HCEC 1CT (cell line): ENCODE measurements at places on chromosomes 3 and 15.
A peak's percentile ranks its signal among the peaks of the same experiment; 100 is the strongest.

- peak; percentile 76 for DNase-seq
Measured at GRCh38 chr15:90101969-90102890, at the start of gene IDH2. TSS of gene IDH2 (minus strand) at chr15:90102468. CDS start at chr15:90102390, 78 bp downstream.

GRCh38 chr15:33834892-33835743 lies 133.2 kb upstream of the CHRM5 start:
- DNase-seq: no peak

GRCh38 chr3:43644443-43644842 lies 22.6 kb upstream of the ANO10 start:
- DNase-seq: no peak

- DNase-seq: no peak
Measured at GRCh38 chr15:97977734-97978133, 17.2 kb downstream of the ARRDC4 start.

DNA sequence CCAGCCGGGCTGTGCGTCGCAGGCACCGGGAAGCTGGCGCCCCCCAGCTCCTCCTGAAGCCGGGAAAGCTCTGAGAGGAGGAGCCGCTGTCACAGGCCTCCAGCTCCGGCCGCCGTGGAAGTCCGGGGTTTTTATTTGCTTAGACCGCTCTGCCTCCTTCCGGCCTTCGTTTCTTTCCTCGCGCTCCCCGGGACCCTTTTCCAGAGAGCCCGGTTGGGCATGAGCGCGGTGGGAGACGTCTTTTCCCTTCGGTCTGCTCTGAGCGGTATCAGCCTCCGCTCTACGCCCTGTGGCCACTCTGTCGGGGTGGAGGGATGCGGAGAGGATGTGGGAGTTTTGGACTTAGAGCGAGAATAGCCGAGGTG lies 559 bp downstream of the SENP5 start:
- DNase-seq: peak; percentile 30

DNA sequence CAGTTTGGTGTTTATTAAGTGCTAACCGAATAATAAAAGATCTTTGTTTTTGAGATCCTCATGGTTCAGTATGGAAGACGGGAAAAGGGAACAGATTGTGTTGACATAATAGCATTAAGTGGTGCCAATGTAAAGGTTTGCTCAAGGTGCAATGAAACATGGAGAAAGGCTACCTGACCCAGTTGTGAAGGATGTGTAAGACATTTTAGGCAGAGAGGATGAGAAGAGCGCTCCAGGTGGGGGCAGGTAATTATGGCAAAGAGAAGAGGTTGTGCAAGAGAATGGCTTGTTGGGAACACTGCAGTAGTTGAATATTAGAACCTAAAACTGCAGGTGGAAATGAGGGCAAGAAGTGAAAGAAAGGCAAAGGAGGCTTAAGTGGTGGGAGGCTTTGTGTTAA lies 140.8 kb downstream of the DIPK2A start:
- no peak for DNase-seq

- DNase-seq: no peak
Measured at GRCh38 chr15:58232281-58233065, 94.3 kb downstream of the AQP9 start.

DNA sequence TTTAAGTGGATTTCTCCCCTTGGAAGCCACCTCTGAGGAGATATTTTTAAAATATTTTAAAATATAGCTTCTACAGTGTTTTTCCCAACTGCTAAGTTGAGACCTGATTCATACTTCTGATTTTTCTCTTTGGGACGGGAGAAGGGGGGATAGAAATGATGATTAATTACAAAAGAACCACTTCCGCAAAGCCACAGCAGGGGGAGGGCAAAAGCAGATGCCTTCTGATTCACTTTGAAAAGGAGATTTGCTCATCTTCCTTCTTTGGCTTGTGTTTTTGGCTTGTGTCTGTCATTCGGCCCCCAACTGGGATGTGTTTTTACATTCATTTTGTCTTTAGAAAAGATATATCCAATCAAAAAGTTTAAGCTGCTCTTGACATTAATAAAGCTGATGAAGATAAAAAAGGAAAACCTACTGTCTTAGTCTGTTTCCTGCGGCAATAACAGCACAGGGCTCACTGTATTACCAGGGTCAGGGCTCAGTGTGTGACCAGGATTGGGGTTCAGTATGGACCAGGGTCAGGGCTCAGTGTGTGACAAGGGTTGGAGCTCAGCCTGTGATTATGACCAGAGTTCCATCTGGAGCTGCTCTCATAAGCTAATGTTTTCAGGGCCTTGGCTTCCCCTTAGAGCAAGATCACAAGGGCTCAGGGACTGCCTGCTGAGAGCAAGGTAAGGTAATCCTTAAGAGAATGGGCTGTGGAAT lies 223.2 kb downstream of the MTHFS start:
- peak; percentile 87 for DNase-seq

- no peak for DNase-seq
Measured at GRCh38 chr3:142651711-142652110, 55.5 kb downstream of the PLS1 start.

DNA sequence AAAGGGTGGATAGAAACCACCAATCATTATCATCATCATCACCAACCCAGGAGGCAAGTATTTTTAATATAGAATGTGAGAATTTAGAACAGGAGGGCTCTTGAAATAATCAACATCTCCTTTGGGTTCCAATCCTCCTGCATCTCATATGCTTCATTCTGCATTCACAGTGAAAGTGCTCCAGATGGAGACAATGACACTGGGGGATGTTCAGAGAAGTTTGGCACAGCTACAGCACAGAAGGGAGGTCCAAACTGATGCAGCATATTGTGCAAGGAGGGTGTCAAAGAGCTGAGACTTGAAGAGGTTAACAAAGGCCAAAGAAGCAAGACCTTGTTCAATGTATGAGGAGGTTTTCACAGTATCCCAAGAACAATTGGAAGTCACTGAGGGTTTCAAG lies 767.1 kb downstream of the NTRK3 start:
- no peak for DNase-seq

- DNase-seq: no peak
Measured at GRCh38 chr15:41860049-41860828, 21.6 kb downstream of the PLA2G4B start.

DNA sequence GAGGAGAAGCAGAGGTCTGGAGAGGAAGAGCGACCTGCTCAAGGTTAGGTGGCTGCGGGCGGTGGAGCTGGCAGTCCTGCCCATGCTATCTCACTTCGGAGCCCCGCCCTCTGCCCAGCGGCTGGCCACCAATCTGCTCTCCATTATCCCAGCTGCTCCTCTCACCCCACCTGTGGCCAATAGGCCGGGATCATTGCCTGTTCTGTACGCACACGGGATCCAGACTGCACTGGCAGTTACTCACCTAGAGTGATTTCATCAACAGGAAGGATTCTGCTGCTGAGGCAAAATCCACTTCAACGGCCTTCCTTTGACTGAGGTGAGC lies 100.6 kb downstream of the TLE3 start:
- no peak for DNase-seq

DNA sequence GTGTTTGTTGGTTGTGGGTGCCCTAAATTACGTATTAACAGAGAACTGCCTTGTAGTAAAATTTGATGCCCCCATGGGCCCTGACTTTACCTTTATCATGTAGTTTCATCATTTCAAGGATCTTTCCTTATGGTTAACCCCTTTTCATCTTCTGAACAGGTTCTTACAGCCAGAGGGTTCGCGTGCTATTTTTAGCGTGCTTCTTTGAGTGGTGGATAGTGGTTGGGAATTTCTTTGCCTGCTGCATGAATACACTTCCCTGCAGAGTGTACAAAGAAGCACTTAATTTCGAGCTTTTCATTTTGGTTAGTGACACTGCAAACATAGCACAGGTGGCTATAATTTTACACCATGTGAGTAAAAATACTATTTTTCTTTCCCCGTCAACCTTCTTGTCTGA lies 231.8 kb downstream of the ROBO2 start:
- no peak for DNase-seq

DNA sequence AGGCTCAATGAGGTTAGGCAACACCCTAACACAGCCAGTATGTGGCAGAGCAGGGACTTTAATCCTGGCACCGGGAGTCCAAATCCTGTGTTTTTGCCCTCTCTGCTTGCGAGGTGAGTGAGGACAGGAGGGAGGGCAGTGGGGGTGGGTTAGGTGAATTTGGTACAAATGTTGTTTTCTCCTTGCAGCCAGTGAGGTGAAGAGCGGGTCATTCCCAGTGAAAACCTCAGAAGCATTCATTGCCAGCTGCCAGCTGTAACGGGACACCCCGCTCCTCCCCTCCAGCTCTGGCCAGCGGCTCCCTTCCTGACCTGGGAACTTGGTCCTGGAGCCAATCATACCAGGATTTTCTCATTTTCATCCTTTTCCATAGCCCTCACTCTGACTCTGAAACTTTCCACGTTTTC lies 45.7 kb upstream of the RAB6B start:
- peak; percentile 24 for DNase-seq

DNA sequence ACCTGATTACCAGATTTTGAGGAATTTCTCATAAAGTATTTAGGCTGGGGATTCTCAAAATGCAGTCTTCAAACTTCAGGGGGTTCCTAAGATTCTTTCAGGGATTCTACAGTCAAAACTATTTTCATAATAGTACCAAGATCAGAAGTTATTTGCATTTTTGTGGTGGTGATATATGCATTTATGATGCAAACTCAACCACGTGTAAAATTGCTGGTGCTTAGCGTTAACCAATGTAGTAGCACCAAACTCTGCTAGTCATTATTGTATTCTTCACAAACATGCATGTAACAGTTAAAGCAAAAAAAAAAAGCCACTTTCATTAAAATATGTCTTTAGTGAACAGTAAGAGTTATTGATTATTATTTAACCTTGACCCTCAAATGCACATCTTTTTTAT lies 274.9 kb upstream of the DNAJC19 start:
- DNase-seq: no peak

DNA sequence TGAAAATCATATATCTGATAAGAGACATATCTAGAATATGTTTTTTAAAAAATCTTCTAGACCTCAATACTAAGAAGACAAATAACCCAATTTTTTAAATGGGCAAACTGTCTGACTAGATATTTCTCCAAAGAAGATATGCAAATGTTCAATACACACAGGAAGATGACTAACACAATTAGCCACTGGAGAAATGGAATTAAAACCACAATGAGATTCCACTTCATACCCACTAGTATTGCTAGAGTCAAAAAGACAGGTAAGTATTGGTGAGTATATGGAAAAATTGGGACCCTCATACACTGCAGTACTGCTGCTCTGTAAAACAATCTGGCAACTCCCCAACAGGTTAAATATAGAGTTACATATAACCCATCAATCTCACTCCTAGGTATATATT lies 33.1 kb upstream of the TOPAZ1 start:
- no peak for DNase-seq

GRCh38 chr15:76073554-76073953 lies 13.8 kb downstream of the TMEM266 start:
- no peak for DNase-seq

DNA sequence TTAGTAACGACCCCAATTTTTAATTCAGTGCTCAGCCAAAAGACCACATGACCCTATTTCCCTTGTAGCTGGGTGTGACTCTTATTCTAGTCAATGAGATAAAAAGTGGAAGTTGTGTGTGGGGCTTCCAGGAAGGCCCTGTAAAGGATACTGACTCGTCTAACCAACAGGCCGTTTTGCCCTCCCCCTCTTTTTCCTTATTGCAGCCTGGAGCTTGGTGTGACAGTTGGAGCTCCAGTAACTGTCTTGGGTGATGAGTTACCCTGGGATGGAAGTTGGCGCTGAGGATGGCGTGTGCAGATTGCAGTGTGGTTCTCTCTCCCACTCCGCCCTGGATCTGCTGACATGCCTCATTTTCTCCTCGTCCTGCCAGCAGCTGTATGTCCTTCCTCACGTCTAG lies 209.3 kb upstream of the PROK2 start:
- no peak for DNase-seq

GRCh38 chr3:32913790-32914446 lies 37.5 kb upstream of the CCR4 start:
- DNase-seq: no peak

- no peak for DNase-seq
Measured at GRCh38 chr3:188255190-188255589, 101.2 kb downstream of the LPP start.

DNA sequence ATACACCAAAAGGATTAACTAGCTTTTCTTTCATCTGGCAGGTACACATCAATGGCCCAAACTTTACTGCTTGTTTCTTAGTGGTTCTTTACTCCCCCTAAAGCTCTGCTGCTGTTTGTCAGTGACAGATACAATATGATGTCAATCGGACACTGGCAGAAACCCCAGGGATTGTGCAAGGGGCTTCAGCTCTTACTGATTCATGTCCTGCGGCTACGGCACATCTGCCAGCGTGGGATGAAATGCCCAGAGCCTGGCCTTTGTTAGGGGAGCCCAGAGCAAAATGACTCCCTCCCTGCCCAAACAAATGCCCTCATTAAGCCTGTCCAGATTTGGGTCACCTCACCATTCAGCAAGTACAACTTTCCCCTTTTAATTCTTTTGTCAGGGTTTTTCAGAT lies 28.3 kb downstream of the SRP14 start:
- peak; percentile 68 for DNase-seq

DNA sequence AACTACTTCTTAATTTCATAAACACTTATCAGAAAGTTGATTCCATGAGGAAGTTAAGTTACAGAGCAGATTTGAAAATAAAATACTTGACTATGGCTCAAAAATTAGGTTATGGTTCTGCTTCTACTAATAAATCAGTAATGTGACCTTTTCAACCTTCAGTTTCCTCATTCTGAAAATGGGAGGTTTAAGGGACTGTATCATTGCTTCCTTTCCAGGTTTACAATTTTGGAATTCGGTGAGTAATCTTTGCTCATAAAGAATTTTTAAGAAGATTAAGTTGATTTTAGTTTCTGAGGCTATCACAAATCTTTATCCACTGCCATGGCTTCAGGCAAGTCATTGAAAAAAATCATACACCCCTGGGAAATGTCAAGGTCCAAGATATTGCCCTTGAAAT lies 1061.2 kb downstream of the DIPK2A start:
- peak; percentile 38 for DNase-seq

DNA sequence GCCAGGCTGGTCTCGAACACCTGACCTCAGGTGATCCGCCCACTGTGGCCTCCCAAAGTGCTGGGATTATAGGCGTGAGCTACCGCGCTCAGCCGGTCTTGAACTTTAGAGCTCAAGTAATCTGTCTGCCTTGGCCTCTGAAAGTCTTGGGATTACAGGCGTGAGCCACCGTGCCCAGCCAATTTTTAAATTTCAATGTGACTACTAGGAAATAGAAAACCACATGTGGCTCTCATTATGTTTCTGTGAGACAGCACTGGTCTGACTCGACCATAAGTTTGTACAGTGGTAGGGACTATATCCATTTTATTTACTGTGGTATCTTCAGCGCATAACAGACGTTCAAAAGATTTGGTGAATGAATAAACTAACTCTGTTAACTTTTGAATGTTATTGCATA lies 9.1 kb downstream of the ZFAND6 start:
- no peak for DNase-seq

GRCh38 chr3:59641169-59641899 lies 591.5 kb upstream of the CFAP20DC start:
- DNase-seq: no peak

DNA sequence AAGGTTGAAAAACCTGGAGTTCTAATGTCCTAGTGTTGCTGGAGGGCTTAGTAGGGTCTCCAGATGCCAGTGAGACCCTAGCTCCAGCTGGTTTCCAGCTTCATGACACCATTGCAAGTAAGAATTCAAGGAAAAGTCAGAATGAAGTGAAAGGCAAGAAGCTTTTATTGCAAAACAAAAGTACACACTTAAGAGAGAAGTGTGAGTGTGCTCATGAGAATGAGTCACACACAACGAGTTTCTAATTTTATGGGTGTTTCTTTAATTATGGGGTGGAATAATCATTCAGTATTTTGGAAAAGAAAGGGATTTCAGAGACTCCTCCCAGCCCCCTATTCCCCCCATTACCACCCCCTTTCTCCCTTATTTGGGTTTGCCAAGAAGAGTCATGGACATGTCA lies 24.6 kb upstream of the ZNF502 start:
- no peak for DNase-seq
